ENCODE measurements at places on chromosomes 6 and 20.
A peak's percentile ranks its signal among the peaks of the same experiment; 100 is the strongest.

- no peak for DNase-seq
Measured at GRCh38 chr20:5031206-5031557, 29.9 kb upstream of the SLC23A2 start.

DNA sequence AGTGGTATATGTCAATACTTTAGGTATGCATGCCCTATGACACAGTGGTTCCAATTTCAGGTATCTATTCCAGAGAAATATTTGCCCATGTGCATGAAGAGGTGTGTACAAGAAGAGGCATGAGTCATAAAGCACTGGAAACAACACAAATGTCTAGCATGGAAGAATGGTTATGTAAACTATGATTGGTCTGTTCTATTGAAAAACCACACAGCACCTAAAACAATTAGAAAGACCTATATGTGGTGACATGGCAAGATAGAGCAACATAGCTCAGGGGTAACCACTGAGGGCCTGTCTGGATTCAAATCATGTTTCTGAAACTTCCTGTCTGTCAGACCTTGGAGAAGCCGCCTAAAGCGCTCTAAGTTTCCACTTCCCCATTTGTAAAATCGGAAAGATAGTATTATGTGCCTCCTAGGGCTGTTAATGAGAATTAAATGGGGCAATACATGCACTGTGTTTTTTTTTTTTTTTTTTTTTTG, 76.0 kb upstream of the SHLD1 start:
- DNase-seq, result no peak

- no peak for DNase-seq
Measured at GRCh38 chr6:26202811-26203583, 115.8 kb downstream of the HFE start.

- peak; percentile 95 for DNase-seq
Measured at GRCh38 chr6:10403385-10404106, 11.3 kb downstream of the TFAP2A start.

DNA sequence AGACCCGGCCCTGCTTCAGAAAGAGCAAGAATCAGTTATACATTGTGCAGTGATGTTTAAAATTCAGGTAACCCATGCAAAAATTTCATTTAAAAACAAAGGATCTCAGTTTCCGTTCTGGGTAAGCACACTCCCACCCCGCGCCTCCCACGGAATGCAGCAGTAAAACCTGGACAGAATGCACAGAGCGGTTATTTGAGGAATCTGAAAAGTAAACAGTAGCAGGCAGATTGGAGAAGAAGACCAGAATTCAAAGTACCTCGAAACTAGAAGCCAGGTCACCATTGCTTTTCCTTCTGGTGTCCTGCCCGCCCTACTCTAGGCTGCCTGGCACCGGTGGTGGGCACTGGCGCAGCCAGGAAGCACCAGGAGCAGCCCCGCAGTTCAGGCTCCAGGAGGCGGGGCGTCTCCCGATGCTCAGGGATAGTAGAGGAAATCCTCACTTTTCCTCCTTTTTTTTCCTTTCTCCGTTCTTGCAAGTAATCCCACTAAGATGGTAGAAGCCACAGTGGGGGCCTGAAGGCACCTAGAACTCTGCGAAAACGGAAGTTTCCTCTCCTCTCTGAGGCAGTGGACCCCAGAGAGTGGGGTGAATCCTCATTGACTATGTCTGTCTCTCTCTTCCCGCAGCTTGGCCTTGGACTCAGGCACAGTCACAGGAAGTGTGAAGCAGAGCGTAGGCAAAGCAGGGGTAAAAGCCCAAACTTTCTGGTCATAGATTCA, 28.3 kb downstream of the METTL24 start:
- peak; percentile 35 for DNase-seq

GRCh38 chr20:21508230-21509078, 5.4 kb downstream of the NKX2-2 start:
- no peak for DNase-seq

GRCh38 chr20:18166950-18167349, 29.3 kb downstream of the KAT14 start:
- DNase-seq, result no peak

- no peak for DNase-seq
Measured at GRCh38 chr20:16129411-16129810, 443.8 kb downstream of the KIF16B start.

DNA sequence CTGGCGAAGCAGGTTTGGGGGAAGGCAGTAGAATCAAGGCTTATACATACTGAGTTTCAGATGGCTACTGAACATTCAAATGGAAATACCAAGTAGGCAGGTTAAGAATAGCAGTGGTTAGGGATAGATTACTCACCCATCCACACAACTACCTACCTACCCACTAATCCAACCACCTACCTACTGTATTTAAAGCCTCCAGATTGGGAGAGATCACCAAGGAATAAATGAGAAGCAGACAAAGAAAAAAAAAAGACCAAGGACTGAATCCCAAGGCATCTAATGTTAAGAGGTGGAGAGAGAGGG, 68.3 kb upstream of the SMIM29 start:
- no peak for DNase-seq

DNA sequence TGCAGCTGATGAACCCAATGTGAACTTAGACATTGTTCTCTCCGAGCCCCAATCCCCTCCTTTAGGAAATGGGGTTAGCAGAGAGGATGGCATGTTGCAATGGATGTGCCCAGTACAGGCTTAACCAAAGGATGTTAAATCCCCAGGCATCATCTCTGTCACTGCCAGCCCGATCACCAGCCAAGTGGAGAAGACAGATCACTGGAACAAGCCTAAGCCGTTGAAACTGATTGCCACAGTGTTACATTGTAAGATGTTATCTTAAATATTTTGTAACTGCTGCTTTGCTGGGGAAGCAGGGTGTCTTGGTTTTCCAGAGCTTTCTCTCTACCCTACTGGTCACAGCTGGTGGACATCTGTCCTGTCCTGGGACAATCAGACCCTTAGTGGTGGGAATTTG, 783.4 kb upstream of the CHD6 start:
- DNase-seq, result no peak

GRCh38 chr6:52516269-52516668, 60.6 kb downstream of the TRAM2 start:
- DNase-seq, result no peak

DNA sequence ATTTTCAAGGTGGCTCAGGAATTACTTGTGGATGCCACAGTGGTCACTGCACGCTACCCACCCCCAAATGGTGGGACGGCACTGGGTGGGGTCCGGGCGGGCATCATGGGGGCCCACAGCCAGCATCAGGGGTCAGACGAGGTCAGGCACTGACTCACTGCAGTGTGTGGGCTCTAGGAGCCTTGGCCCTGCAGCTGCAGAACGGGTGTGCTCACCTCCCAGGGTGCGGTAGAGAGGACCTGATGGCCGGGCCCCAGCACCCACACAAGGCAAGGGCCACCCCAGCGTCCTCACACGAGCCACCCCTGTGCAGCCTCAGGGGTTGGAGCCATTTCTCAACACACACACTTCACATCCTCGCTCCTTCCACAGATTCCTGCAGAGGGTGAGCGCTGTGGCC, 34.3 kb downstream of the KCNQ2 start:
- no peak for DNase-seq

DNA sequence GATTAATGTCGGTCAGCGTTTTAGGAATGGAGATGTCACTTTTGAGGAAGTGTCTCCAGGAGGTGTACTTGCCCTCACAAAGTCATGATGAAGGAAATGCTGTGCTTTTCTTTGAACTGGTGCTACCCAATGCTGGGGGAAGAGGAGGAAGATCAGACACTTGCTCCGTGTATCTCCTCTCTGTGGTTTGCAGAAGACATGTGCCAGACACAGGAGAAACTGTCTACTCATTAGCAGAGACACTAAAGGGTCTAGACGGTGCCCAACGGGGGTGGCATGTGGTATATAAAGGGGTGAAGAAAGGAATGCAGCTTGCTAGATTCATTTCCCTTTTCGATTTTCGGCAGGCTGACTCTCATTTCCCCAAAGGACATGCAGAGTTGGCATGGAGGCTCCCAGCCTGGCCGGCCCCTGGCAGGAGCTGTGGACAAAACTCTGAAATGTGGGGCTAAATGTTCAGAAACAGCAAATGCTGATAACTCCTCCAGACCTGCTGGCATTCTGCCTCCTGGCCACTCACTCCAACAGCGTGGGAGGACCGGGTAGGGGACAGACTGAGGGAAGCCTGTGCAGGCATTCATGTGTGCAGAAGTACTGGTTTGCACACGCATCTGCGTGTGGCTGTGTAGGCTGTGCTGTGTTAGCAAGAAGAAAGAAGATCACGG, 59.6 kb upstream of the QKI start:
- peak; percentile 45 for DNase-seq

GRCh38 chr6:114471450-114471849, 128.6 kb upstream of the HS3ST5 start:
- DNase-seq, result peak; percentile 1

DNA sequence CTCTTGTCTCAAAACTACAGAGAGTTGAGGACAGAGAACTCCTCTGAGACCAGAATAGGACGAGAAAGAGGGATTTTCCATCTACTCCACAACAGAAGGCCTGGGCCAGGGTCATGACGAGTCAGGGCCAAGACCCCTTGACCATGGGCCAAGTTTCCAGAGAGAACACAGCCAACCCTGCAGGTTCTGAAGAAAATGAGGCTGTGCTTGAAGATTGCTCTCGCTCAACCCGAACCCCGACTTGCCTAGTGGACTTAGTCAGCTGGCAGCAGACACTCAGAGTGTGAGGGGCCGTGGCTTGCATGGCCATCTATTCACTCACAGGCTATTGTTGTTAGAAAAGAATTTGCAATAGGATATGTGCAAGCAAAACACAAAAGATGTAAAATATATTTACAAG, 54.5 kb downstream of the TMEM242 start:
- no peak for DNase-seq

- no peak for DNase-seq
Measured at GRCh38 chr6:169794317-169795055, 43.1 kb downstream of the ERMARD start.

DNA sequence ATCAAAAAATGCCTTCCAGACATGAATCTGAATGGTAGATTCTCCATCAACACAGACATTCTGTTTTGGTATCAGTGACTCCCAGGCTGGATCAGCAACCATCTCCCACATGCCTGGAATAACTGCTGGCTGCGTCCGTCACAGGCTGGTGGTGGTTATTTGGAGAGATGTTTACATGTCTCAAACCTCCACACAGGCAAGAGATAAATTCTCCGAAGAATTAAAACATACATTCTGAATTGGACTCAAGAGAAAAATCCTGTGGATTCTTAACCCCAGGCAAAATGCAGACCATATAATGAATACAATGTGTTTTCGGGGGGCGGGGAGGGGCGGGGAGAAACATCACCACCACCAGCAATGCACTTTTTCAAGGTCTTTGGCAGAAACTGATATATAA, 108.2 kb downstream of the THBS2 start:
- no peak for DNase-seq

DNA sequence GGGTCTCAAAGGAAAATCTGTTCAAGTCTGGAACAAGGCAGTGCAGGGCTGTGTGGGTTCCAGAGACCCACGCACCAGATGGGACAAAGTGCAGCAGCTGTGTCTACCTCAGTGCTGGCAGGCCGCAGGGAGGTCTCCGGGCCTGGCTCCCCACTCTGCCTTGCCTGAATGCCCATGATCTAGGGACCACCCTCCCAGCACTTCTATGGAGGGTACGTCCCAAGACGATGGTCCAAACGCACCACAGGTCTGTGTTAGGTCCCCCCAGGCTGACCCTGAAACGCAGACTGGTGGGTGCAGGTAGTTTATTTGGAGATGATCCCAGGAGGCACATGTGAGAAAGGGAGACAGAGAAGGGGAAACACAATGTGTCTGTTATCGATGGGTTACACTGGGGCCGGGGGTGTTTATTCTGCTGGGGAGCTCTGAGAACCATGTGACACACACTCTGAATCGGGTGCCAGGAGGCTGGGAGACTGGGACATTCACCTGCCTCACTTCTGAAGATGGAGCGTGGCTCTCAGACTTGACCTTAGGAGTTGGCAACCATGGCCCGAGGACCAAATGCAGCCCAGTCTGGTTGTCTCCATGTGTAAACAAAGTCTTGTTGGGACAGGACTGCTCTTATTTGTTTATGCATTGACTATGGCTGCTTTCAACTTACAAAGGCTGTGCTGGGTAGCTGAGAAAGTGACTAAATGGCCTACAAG, 21.7 kb downstream of the CST9L start:
- DNase-seq, result no peak
